Fibroblast of skin of left quadriceps (primary cell): ENCODE measurements at places on chromosomes 13 and 19.

GRCh38 chr19:39052243-39052746 lies 19.9 kb upstream of the FBXO27 start:
- DNase-seq, result no peak

GRCh38 chr19:18478545-18479311 lies 40.8 kb upstream of the ISYNA1 start:
- peak; percentile 62 for DNase-seq

DNA sequence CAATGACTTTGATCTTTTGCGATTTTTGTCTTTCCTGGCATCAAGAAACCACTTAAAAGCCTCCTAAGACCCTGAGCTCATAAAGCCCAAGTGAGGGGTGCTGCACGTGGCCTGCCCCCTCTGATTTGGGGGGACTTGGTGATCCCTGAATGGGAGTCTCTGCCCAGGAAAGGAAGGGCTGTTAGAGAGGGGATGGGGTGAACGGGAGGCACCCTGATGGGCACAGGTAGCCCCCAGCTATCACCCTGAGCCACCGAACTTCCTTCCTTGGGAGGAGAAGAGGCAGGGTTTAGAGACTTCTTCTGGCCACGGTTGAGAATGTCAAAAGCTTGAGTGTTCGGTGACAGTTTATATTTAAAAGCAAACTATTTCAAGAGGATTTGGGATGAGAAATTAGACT lies 305.5 kb downstream of the ZNF536 start:
- no peak for DNase-seq

DNA sequence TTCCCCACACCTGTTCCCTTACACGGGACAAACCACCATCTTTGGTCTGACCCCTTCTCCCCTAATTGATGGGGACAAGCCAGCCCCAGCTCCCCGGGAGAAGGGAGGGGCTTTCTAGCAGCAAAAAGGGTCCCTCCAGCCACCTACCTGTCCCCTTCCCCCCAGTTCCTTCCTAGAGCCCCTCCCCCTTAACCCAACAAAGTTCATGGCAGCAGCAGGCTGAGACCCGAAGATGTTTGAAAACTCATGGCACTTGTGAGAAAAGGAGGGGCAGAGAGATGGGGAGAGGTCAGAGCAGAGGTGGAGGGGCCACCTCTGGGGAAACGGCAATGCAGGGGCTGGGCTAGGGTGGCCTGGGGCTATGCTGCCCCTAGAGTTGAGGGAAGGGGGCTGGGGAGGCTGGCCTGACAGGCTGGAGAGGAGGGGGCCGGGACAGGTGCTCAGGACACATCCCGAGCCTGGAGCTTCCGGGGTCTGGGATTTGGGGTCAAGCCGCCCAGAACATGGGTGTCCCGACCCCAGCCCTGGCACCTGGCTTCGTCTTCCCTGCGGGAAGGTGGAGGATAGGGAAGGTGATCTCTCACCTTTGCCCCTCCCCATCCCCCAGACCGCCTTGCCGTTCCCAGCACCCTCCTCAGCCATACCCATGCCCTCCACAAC lies 12.5 kb upstream of the ASF1B start:
- no peak for DNase-seq

DNA sequence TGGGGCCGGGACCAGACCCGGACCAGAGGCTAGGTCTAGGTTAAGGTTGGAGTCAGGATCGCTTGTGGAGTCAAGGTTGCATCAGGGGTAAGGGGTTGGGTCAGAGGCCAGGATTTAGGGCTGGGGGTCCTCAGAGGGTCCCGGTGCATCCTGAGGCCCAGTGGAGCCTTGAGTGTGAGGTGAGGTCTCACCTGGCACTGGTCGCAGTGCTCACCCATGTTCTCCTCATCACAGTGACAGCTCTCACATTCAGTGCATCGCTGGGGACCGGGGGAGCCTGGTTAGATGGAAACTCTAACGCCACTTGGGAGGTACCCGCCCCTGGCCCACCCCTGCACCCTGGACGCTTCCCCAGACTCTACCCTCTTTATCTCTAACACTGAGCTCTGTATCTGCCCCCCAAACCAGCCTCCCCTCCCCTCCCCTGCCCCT lies 3.1 kb downstream of the HRC start:
- no peak for DNase-seq
